Fibroblast of skin of scalp (primary cell): ENCODE measurements at places on chromosomes 2 and 18.

- DNase-seq, result peak; percentile 63
Observed at GRCh38 chr2:38740851-38741731, 10.1 kb downstream of the SRSF7 start.

DNA sequence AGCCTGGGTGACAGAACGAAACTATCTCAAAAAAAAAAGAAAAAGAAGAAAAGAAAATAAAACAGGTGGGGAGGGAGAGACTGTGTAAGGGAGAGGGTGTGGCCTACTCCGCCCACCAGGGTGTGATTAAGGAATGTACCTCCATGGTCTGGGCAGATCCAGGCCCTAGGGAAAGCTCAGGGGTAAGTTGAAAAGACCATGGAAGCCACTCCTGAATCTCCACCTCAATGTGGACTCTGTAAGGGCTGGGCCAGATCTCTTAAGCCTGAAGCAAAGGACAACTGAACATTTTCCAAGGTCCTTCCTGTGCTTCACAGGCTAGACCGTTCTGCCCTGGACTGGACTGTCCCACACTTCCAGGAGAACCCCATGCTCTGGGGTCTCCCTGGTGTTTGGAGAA is 9.7 kb upstream of the ATG16L1 start:
- no peak for DNase-seq

- peak; percentile 96 for DNase-seq
Observed at GRCh38 chr2:43075811-43076585, 150.4 kb downstream of the ZFP36L2 start.

DNA sequence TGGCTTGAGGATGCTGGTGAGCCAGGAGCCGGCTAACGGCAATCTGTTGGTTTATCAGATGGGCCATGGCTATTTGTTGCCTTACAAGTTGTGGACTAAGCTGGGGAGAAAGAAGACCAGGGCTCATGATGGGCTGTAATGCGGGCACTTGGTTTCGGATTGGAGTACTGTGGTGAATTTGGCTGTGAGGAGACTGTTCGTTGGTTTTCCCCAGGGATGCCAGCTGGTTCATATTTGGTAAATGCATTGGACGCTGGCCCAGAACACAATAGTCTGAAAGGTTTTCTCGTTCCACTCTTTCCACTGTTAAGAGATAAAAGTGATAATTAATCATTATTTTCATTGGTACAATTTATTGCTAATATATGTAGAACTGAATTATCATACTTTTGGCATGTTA is 108.9 kb downstream of the SATB2 start:
- no peak for DNase-seq

- DNase-seq, result no peak
Observed at GRCh38 chr2:9761577-9761976, 81.7 kb upstream of the TAF1B start.

- no peak for DNase-seq
Observed at GRCh38 chr2:118084491-118085089, 3.7 kb upstream of the INSIG2 start.

- peak; percentile 63 for DNase-seq
Observed at GRCh38 chr2:159891917-159892730, 94.1 kb upstream of the CD302 start.

- no peak for DNase-seq
Observed at GRCh38 chr2:118638453-118638852, 209.0 kb downstream of the EN1 start.

DNA sequence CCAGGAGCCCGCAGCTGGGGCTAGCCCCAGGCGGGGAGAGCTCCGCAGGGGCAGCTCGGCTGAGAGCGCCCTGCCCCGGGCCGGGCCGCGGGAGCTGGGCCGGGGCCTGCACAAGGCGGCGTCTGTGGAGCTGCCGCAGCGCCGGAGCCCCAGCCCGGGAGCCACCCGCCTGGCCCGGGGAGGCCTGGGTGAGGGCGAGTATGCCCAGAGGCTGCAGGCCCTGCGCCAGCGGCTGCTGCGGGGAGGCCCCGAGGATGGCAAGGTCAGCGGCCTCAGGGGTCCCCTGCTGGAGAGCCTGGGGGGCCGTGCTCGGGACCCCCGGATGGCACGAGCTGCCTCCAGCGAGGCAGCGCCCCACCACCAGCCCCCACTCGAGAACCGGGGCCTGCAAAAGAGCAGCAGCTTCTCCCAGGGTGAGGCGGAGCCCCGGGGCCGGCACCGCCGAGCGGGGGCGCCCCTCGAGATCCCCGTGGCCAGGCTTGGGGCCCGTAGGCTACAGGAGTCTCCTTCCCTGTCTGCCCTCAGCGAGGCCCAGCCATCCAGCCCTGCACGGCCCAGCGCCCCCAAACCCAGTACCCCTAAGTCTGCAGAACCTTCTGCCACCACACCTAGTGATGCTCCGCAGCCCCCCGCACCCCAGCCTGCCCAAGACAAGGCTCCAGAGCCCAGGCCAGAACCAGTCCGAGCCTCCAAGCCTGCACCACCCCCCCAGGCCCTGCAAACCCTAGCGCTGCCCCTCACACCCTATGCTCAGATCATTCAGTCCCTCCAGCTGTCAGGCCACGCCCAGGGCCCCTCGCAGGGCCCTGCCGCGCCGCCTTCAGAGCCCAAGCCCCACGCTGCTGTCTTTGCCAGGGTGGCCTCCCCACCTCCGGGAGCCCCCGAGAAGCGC is 15.0 kb upstream of the GMPPA start:
- no peak for DNase-seq

- DNase-seq, result no peak
Observed at GRCh38 chr2:60980071-60980815, 37.3 kb upstream of the PEX13 start.

DNA sequence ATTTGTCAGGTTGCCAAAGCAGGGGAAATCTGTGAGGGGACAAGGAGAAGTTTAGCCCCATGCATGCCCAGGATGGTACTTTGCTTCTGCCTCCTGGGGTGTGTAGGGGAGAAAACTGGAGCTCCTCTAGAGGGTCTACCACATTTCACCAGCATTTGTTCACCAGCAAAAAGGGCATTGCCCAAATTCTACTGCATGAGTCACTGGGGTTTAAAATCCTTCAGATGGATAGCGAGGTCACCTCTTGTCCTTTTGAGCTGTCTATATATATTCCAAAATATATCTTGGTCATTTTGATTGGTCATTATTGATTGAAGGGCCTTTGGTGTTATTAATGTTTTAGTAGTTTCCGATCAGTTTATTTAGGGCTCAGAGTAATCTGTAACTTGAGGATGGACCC is 18.7 kb downstream of the FHOD3 start:
- no peak for DNase-seq

DNA sequence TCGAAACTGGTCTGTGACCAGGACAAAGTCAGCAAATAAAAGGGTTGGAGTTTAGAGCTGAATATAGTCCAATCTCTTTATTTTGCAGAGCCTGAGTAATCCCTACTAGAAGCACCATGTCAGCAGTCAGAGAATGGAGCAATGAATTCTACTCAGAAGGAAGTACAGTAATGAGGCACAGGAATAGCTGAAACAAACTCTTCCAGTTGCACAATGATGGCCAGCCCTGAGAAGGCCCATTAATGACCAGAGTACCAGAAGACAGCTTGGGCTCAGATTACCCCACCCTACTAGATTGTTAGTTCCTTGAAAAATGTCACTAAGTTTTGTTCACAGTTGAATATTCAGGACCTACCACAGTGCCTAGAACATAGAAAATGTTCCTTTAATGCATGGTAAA is 40.3 kb upstream of the SCG2 start:
- DNase-seq, result no peak

DNA sequence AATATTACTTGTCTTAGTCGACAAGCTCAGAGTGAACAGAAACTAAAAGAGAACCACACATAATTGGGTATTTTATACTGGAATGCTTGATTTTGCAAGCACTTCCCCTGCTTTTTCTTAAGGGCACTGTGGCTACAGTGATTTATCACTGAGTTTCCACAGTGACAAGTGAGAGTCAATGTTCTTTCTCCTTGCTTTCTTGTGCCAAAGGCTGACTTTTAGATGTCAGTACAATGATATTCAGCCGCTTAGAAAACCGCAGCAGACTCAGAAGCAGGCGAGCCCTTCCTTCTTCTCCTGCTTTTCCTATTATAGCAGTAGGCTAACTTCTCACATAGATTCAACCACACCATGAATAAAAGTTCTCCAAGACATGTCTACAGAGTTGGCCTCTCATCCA is 1603.6 kb upstream of the NXPH2 start:
- DNase-seq, result no peak

DNA sequence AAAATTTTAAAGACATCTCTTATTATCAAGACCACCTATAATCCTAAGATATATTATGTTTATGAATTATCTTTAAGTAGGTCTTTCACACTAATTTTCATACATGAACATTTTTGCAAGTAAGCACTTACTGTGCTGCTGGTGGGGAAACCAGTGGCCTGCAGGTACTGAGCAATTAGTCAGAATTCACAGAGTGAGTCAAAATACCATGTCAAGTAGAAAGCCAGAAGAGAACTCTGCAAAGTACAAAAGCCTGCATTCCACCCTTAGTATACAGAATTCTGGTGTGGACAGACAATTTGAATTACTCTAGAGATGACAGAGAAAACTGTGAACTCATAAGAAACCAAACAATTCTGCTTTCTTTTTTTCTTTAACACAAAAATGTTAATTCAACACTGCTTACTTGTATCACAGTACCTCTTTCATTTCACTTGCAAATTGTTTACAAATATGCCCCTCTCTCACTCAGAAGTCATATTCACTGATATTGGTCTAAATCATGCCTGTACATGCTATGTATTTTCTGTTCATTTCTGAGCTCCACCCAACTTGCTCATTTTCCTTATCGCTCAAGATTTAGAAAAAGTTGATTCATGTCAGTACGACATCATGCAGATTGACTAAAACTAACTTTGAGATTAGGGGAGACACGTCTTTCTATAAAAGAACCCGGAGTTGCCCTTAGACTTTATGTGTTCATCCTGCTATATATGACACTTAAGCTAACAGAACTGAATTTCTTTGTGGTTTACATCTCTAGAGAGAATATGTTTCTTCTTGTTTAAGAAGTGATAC is 182.9 kb downstream of the IKZF2 start:
- no peak for DNase-seq

DNA sequence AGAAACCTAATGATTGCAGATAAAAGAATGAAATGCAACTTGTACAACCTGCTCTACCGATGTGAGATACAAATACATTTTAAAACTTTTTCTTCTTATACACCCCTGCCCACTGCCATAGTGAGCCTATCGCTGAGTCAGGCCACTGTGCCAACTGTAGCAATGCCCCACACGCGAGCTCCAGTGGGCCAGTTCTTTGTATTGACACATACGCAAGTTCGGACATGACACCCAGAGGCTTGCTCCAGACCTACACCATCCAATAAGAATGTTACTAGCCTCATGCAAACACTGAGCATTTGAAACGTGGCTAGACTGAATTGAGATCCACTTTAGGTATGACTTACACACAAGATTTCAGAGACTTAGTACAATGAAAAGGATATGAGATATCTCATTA is 340.1 kb downstream of the ARHGAP15 start:
- no peak for DNase-seq

- no peak for DNase-seq
Observed at GRCh38 chr18:28032177-28032576, 144.8 kb downstream of the CDH2 start.

DNA sequence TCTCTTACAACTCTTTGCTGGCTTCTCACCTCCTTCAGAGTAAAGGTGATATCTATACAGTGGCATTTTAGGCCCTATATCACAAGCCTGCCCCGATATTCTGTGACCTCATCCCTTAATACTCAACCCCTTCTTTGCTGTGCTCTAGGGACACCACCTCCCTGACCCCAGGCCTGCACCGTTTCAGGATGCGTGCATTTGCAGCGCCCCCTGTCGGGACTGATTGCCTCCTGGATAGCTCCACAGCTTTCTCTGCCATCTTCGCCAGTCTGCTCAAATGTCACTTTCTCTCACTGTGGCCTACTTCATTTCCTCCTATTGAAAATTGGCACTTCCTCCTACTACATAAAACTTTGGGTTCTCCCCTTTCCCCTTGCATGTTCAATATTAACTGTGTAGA is 289.6 kb downstream of the SOCS6 start:
- no peak for DNase-seq

DNA sequence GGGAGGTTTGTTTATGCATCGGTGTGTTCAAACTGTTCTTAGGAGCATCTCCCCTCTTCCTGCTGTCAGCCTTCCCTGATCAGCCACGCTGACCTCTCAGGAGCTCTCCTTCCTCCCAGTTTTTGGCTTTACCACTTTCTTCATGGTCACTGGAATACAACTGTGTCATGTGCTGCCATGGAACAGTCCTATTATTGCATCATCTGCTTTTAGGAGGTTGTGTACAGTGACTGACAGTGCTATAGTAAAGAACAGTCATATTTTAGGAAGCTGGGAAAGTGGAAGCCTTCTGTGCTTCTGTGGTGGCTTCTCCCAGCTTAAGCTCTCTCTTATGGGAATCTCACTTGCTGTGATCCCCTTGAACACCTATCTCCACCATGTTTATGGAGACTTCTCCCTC is 165.5 kb downstream of the TPGS2 start:
- peak; percentile 6 for DNase-seq

DNA sequence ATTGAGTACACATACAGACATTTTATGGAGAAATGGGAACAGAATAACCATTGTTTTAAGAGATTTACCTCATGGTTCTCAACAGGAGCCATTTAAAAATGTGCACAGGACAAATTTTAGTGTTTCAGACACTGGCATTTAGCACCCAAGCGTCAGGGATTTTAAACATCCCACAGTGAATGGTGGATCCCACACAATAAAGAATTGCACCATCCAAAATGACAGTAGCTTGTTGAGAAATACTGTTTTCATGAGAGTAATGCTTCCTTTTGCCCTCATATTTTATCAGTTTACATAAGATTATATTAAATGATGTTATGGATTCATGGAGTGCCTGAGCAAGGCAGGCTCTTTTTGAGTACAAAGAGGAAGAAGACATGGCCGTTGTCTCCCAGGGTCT is 54.0 kb downstream of the MFSD6 start:
- no peak for DNase-seq

DNA sequence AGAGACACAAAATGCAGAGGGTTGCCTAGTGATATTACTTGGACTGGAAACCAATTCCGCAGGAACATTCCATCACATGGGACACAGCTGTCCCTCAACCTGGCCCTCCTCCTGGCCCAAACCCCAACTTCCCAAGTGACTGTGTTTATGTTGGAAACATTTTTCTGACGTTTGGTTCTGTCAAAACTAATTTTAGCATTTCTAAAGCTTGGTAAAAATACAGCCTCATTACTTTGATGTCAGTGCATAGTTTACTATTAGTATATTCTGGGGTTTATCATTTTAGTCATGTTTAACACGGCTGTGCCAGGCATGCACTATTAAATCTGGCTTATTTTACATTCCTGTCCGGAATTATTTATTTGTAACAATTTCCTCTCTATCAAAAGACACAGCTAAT is 69.9 kb downstream of the GLI2 start:
- no peak for DNase-seq

GRCh38 chr2:62291052-62291451 is 95.1 kb downstream of the B3GNT2 start:
- DNase-seq, result no peak

GRCh38 chr2:109542384-109542783 is 71.4 kb downstream of the SEPTIN10 start:
- DNase-seq, result no peak

- peak; percentile 90 for DNase-seq
Observed at GRCh38 chr2:135839713-135840112, 2.7 kb upstream of the LCT start.
